ENCODE measurements at places on chromosomes 7 and 10. TPM values are rescaled to one million over a fixed set of nuclear protein-coding genes. Genes with fewer than 3 reads are reported as not detected.

EPHB4 gene
- 27.9 TPM for total RNA-seq

FGFR2 gene
- 132 TPM for total RNA-seq

CTAGE8 gene
- total RNA-seq: 1.3 TPM

NUTM2A gene
- total RNA-seq: 2.5 TPM

DNA sequence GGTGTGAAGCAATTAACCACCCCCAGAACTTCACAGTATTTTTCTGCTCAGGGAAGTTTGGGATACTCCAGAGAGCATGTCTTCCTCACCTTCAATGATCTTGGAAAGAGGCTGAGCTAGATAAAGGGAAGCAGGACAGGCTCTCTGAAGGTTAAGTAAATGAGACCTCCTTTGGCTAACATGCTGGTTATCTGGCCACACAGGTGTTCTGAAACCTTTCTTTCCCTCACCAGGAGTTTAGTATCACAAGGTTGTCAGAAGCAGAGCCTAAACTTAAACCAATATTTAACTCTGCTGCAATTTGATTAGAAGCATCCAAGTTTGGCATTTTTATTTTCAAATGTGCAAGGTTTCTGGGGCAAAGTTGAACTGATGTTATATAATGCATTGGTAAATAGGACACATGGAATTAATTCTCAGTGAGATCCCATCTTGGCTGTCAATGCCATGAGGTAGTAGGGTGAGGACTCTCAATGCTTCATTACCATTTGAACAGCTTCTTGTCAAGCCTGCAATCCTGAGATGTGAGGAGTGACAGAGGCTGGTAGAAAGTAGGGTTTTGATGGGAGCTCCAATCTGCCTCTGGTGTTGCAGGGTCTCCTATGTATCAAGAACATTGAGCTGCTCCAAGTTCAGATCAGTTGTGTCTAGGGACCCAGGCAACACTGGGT is 3.6 kb upstream of the PNLIP start:
- H3K27ac ChIP-seq: no peak overlapping the region
- H3K36me3 ChIP-seq: no peaks in the 10 kb centered on the region
- H3K27me3 ChIP-seq: no peaks in the 10 kb centered on the region
- H3K4me1 ChIP-seq: no peaks in the 10 kb centered on the region
- DNase-seq: no peak
- H3K4me3 ChIP-seq: no peak overlapping the region

- H3K4me1 ChIP-seq: no peaks in the 10 kb centered on the region
- H3K36me3 ChIP-seq: no peaks in the 10 kb centered on the region
- no peaks in the 10 kb centered on the region for H3K27me3 ChIP-seq
Observed at GRCh38 chr10:14727465-14727864, 47.2 kb downstream of the FAM107B start.

GRCh38 chr7:127996253-127997071 is 34.8 kb downstream of the LRRC4 start:
- no peak for DNase-seq

GRCh38 chr7:136230210-136230609 is 253.1 kb upstream of the MTPN start:
- H3K27ac ChIP-seq: no peak overlapping the region
- no peak overlapping the region for H3K4me3 ChIP-seq
- no peaks in the 10 kb centered on the region for H3K36me3 ChIP-seq
- no peaks in the 10 kb centered on the region for H3K4me1 ChIP-seq
- no peaks in the 10 kb centered on the region for H3K27me3 ChIP-seq
- DNase-seq: no peak

- no peaks in the 10 kb centered on the region for H3K27me3 ChIP-seq
- peak overlapping the region; percentile 100 for H3K27ac ChIP-seq
- no peaks in the 10 kb centered on the region for H3K36me3 ChIP-seq
- H3K4me3 ChIP-seq: peak overlapping the region; percentile 49
- DNase-seq: no peak
- peaks cover 27% of the 10 kb centered on the region for H3K4me1 ChIP-seq
Observed at GRCh38 chr10:31031205-31031557, 484 bp downstream of the ZNF438 start.

- DNase-seq: no peak
- peaks cover 11% of the 10 kb centered on the region for H3K4me1 ChIP-seq
- no peaks in the 10 kb centered on the region for H3K27me3 ChIP-seq
- peaks cover 71% of the 10 kb centered on the region for H3K36me3 ChIP-seq
- H3K27ac ChIP-seq: no peak overlapping the region
- no peak overlapping the region for H3K4me3 ChIP-seq
Observed at GRCh38 chr7:45106820-45107219, 4.7 kb downstream of the TBRG4 start.

DNA sequence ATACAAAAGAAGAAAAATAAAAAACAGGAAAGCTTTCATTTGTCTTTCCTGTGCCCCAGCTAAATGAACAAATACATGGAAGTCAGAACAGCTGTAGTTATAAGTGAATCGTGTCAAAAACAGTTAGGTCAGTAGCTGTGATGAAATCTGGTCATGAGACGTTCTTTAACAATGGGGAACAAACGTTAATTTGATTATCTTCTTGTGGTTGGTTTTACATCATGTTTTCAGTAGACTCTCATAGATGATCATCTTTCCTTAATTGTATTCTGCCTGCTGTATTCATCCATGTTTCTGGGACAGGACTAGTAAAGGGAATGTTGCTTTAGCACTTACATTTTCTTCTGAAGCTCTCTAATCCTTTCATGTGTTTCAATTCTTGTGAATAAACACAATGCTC is 97.0 kb downstream of the PCLO start:
- H3K4me1 ChIP-seq: no peaks in the 10 kb centered on the region
- no peak overlapping the region for H3K4me3 ChIP-seq
- no peaks in the 10 kb centered on the region for H3K36me3 ChIP-seq
- no peaks in the 10 kb centered on the region for H3K27me3 ChIP-seq
- H3K27ac ChIP-seq: no peak overlapping the region
- DNase-seq: no peak

DNA sequence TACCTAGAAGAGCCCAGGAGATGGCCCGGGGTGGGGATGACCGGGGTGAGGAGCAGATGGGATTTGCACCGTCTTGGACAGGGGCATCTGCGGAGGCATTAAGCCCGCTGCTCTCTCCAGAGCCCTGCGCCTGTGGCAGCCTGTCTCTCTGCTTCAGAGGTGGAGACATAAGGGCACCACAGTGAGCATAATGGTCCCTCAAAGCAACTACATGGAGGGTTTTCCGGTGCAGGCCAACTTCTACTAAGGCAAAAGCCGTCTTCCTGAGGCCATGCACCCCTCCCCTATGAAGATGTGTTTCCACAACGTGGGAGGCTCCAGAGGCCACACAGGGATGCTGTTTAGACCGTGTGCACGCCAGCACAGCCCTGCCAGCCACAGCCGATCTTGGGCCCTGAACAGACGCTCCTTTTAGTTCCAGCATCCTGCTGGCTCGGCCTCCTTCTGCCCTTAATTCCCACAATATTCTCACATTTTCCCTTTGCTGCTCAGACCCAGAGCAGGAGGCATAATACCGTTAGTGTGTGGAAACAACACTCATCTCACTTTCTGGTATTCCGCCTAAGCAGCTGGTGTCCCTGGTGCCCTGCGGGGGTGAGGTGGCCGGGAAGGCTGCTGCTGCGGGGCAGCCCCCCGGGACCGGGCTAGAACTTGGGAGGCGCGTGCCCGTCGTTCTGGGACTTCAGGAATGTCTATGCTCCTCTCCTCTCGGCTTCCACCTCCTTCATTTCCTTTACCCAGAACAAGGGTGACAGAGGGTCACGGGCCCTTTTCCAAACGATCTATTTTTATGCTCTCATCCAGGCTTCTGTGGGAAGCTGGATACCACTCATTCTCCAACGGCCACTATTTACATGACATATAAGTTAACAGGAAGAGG is 266.9 kb downstream of the TNS3 start:
- no peaks in the 10 kb centered on the region for H3K27me3 ChIP-seq
- no peaks in the 10 kb centered on the region for H3K36me3 ChIP-seq
- H3K4me3 ChIP-seq: no peak overlapping the region
- H3K4me1 ChIP-seq: peaks cover 10% of the 10 kb centered on the region
- no peak for DNase-seq

DNA sequence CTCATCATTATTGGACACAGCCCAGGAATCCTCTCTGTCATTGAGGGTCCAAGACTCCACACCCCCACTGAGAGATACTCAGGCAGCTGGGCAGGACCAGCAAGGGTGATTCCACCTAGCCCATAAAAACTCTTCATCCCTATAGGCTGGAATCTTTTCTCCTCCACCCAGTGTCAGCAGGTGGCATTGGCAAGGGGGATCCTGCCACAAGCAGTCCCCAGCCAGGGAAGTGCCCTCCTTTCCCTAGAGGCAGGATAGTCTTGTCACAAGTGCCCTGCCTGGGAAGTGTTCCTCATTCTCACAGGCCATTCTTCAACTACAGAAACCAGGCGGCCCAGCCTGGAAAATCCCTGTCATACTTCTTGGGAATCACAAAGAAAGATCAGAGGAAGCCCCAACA is 533.6 kb downstream of the GRID1 start:
- H3K36me3 ChIP-seq: no peaks in the 10 kb centered on the region
- H3K4me3 ChIP-seq: no peak overlapping the region
- no peak overlapping the region for H3K27ac ChIP-seq
- DNase-seq: no peak

GRCh38 chr7:50497968-50498367 is 47.8 kb upstream of the FIGNL1 start:
- H3K27ac ChIP-seq: no peak overlapping the region
- H3K4me3 ChIP-seq: no peak overlapping the region
- no peaks in the 10 kb centered on the region for H3K4me1 ChIP-seq
